ENCODE measurements at places on chromosomes 4 and X.

- DNase-seq: peak; percentile 37
- H3K4me3 ChIP-seq: peak overlapping the region; percentile 78
- peak overlapping the region; percentile 72 for H3K27ac ChIP-seq
- peaks cover 9% of the 10 kb centered on the region for H3K36me3 ChIP-seq
- H3K27me3 ChIP-seq: no peaks in the 10 kb centered on the region
Measured at GRCh38 chr4:53507671-53508286, 83.5 kb downstream of the LNX1 start.

GRCh38 chr4:138193963-138194362, 48.2 kb downstream of the SLC7A11 start:
- H3K27ac ChIP-seq: no peak overlapping the region
- peaks cover 32% of the 10 kb centered on the region for H3K36me3 ChIP-seq
- no peaks in the 10 kb centered on the region for H3K27me3 ChIP-seq
- no peak overlapping the region for H3K4me3 ChIP-seq
- H3K4me1 ChIP-seq: peaks cover 21% of the 10 kb centered on the region

GRCh38 chr4:26884486-26884988, 23.9 kb downstream of the STIM2 start:
- no peaks in the 10 kb centered on the region for H3K27me3 ChIP-seq
- no peaks in the 10 kb centered on the region for H3K4me1 ChIP-seq
- no peak overlapping the region for H3K27ac ChIP-seq
- no peak overlapping the region for H3K4me3 ChIP-seq
- H3K36me3 ChIP-seq: no peaks in the 10 kb centered on the region

DNA sequence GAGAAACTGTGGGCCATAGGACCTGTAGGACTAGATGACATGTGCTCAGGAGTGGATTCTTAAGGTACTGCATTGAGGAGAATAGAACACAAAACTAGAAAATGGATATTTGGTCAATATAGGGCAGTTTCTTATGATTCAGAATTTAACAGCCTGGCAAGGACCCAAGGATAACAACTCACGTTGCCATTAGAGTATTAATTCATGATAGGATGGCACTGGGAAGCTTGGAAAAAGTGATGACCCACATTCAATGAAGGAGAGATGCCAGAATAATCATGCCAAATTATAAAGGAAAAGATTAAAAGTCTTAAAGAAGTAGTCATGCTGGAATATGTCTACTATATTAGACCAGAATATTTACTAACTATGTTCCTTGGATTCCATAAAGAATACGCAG, 594.5 kb downstream of the ANKRD50 start:
- no peak for DNase-seq
- no peak overlapping the region for H3K4me3 ChIP-seq
- H3K36me3 ChIP-seq: no peaks in the 10 kb centered on the region

GRCh38 chr4:149896432-149896831, 80.8 kb upstream of the IQCM start:
- H3K27ac ChIP-seq: no peak overlapping the region
- H3K27me3 ChIP-seq: no peaks in the 10 kb centered on the region
- DNase-seq: peak; percentile 44
- H3K36me3 ChIP-seq: no peaks in the 10 kb centered on the region
- H3K4me1 ChIP-seq: no peaks in the 10 kb centered on the region

GRCh38 chr4:67256388-67257043, 288.8 kb downstream of the CENPC start:
- H3K4me3 ChIP-seq: no peak overlapping the region
- H3K4me1 ChIP-seq: no peaks in the 10 kb centered on the region
- H3K27me3 ChIP-seq: no peaks in the 10 kb centered on the region
- no peak for DNase-seq

DNA sequence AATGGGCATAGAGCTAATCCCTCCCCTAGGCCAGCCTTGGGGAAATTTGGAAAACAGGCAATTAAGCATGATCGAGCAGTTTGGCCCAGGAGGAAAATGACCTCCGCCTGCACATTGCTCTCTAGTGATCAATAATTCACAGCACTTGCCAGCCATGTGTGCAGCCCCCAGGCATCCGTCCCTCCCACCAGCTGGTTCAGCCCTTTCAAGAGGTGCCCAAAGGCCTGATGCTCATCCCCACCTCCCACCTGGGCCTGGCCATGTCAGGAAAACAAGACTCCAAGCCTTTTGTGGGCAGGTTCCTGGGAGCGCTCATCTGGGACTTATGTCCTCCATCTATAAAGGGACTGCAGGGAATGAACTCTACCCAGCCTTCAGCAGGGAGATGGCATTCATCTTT, 17.5 kb upstream of the PPP2R2C start:
- H3K27ac ChIP-seq: no peak overlapping the region
- peaks cover 8% of the 10 kb centered on the region for H3K4me1 ChIP-seq
- no peak for DNase-seq
- H3K36me3 ChIP-seq: no peaks in the 10 kb centered on the region
- H3K4me3 ChIP-seq: no peak overlapping the region

Data from Calu3 (cell line).